ENCODE measurements at places on chromosomes 1 and 21.

- peak; percentile 63 for DNase-seq
Measured at GRCh38 chr1:42756956-42757891, 9.6 kb downstream of the P3H1 start.

- DNase-seq = no peak
Measured at GRCh38 chr21:41895643-41896493, 16.7 kb upstream of the PRDM15 start.

- DNase-seq = peak; percentile 21
Measured at GRCh38 chr1:150905301-150905700, 18.4 kb downstream of the CTXND2 start.

DNA sequence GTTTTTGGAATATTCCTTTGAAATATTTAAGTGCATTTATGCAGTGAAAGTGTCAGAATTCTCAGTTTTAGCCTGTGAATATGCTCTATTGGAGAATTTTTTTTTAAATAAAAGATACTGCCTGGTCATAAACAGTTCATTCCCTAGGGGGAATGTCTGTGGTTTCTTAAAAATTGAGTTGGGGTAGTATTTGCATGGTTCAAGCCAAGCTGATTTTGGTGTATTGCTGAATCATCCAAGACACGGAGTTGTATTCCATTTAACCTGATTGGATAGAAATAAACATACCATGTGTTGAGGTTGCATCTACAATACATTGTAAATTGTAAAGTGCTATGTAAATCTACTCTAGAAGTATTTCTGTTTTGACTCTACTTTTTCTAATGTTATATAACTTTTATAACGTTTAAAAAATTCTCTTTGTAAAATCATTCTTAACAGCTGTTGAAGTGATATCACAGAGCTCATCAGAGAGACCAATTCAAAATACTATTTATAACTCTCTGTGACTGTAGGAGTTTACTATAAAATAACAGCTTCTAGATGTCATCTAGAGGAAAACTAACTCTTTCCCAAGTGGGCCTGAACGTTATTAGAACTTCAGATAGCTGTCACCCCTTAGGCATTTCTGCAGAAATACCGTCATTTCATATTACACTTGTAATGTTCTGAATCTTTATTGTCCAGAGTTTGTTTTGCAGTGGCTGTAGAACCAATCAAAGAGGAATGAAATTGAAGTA, 199.1 kb downstream of the USP25 start:
- no peak for DNase-seq

GRCh38 chr21:26448751-26449150, 124.3 kb downstream of the CYYR1 start:
- no peak for DNase-seq

- DNase-seq = no peak
Measured at GRCh38 chr1:163176797-163177196, 25.9 kb downstream of the RGS5 start.

DNA sequence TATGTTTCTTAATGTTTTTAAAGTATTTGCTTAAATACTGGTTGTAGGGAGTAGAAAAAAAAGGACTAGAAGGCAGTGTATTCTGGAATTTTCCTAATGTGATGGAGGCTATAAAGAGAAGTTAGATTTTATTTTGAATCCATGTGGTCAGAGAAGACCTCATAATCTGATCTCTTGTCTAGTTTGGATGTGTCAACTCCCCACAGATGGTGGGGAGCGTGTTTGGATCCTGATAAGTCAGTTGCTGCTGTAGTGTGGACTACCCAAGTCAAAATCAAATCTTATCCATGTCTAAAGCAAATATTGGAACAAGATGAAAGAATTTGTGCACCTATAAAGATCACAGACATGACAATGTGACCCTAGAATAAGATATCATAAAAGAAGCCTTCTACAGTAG, 918.0 kb downstream of the LTN1 start:
- no peak for DNase-seq

DNA sequence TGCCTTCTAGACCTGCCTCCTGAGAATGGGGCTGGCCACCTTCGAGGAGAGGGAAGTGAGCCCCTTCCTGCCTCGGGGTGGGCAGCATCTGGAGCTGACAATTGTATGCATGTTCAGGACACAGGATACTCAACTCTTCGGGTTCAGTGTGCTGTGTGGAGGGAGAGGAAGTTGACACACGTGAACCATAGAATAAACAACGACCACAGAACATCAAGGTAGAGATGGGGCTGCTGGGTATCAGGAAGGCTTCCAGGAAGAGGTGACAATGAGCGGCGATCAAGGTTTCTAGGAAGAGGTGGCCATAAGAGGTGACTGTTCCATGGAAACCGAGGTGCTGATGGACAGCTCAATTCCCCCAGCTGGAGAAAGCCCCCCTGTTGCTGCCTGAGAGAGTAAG, 22.0 kb downstream of the UBIAD1 start:
- DNase-seq = no peak

DNA sequence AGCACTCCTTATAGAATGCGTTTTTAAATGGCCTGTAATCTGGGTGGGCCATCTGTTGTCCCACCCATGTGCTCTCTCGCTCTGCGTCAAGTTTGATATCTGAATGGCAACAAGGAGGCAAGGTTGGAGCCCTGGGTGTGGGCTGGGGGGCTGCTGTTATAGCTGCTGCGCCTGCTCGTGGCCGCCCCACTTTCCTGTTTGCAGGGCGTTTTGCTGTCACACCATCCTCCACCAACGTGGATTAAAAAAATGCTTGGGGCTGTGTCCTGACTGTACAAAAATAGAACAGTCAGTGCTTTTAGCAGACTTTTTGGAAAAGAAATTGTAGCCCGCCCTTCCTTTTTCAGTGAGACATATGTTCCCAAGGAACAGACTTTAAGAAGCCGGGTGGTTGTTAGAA, 25.4 kb downstream of the UMODL1 start:
- peak; percentile 41 for DNase-seq

Measured in hematopoietic multipotent progenitor cell treated with erythropoietin and hydrocortisone succinate and interleukin-3 and kit ligand, for 17 days (in vitro differentiated cells).